ENCODE measurements at places on chromosomes 2 and 18.

DNA sequence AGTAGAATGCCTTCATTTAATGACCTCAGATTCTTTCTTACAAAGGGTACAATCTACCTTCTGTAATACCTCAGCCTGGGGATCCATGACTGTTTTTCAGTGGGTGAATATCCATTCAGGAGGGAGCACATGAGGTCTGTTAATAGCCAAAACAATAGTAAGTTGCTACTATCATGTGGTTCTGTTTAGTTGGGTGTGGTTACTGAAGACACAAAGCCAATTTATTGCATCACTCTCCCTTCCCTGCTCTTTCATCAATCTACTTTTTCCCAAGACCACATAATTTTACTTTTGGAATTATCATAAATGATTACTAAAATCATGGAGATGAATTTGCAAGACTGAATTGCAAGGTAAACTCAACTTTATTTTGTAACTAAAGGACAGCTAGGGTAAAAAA is 254.2 kb downstream of the GALNT13 start:
- DNase-seq = no peak

GRCh38 chr2:237261327-237261726 is 152.6 kb downstream of the COL6A3 start:
- DNase-seq = no peak

GRCh38 chr2:63051795-63052333 is 1.2 kb downstream of the OTX1 start:
- no peak for DNase-seq

DNA sequence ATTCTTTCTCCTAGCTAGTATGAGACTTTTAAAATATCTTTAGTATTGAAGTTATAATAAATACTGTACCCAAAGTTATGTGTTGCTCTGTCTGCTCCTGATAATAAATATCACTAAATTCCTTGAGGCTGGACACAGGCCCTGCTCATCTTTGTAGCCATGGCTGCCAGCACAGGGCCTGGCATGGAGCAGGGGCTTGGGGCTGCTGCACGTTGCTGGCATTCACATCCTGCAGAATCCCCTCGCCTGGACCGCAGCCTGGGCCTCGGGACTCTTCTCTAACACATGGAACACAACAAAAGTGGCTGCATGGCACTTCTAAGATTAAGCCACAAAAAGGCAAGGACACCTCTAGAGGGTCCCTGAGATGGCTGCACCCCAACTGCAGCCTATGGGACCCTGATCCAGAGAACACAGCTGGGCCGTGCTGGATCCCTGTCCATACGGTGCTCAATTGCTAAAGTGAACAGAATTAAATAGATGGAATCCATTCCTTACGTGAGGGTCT is 477.5 kb upstream of the MYT1L start:
- no peak for DNase-seq

- DNase-seq = no peak
Observed at GRCh38 chr2:238420878-238421694, 5.6 kb upstream of the ASB1 start.

DNA sequence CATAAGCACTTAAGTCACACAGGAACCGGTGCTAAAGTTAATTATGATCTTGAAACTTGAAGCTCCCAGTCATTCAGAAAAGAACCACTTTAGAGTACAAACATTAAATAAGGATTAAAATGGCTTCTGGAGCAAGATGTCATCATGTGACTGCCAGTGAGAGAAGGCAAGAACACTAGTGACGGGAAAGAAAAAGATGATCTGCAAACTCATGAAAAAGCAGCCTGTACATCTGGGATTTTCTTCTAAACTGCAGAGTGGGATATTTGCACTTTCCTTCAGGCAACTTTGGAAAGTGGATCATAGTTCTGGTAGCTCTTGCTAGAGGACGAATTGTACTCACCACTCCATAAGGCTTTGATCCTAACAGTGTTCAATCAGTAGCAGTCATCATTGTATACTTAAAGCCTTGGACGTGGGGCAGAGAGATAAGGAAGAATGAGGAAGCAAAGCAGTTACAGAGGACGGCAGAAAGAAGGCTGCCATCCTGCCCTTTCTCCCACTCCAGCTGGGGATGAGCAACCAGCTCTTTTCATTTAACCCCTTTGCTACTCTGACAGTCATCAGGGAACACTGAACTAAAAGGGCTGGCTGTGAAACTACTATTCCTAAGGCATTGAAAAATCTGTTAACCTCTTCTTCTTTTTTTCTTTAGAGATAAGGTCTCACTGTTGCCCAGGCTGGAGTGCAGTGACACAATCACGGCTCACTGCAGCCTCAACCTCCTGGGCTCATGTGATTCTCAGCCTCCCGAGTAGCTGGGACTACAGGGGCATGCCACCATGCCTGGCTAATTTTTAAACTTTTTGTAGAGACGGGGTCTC is 18.1 kb downstream of the ABHD3 start:
- no peak for DNase-seq

DNA sequence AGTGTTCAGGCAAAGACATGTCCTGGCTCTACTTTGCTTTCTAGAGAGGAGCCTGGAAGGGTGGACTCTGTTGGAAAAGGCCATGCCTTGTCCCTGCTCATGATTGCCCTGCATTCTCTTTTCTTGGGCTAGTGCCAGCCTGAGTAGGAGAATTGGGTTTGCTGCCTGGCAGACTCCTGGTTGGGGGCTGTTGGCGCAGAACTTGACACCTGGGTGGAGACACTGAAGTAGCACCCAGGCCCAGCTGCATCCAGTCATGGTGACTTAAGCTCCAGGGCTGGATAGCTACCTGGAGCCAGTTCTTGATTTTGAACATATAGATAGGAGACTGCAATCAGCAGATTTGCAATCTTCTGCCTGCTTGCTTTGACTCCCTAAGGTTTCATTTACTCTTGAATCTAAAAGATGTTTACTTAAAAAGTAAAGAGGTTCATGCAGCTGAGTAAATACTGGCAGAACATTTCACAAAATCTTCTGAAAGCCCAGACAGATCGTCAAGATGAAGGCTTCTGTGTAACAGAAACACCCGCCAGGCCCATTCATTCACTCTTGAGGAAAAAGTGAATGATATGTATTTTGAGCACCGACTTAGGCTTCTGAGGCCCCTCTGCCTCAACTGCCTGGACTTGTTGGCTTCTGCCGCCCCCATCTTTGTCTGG is 38.0 kb upstream of the YWHAQ start:
- no peak for DNase-seq

DNA sequence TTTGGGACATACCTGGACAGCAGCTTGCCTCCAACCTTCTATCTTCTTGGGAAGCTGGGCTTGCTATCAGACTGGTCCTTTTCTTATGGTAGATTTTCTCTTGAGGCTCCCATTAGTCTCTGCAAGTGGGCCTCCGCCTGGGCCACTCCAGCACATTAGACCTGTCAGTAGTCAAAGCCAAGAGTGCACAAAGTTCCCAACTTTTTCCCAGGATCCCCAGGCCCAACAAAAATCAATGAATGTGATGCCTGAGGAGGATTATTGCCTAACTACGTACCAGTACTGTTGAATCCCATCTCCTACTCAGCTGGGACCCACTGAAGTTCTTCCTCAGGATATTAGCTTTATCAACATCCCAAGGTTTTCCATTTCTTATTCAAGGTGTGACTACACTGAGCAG is 51.7 kb downstream of the PROC start:
- no peak for DNase-seq

- no peak for DNase-seq
Observed at GRCh38 chr2:195410074-195410671, 246.9 kb upstream of the SLC39A10 start.

GRCh38 chr2:66477135-66477842 is 42.4 kb downstream of the MEIS1 start:
- no peak for DNase-seq
